CD14-positive monocyte (primary cell): ENCODE measurements at places on chromosomes 11 and 22. TPM values are rescaled to one million over a fixed set of nuclear protein-coding genes. Genes with fewer than 3 reads are reported as not detected.

The GLYAT gene
- polyA plus RNA-seq, result not detected in 2 replicates

The MMP8 gene
- not detected in 2 replicates for polyA plus RNA-seq

The MS4A12 gene
- polyA plus RNA-seq, result not detected

The SLC3A2 gene
- polyA plus RNA-seq, result 189 TPM

DNA sequence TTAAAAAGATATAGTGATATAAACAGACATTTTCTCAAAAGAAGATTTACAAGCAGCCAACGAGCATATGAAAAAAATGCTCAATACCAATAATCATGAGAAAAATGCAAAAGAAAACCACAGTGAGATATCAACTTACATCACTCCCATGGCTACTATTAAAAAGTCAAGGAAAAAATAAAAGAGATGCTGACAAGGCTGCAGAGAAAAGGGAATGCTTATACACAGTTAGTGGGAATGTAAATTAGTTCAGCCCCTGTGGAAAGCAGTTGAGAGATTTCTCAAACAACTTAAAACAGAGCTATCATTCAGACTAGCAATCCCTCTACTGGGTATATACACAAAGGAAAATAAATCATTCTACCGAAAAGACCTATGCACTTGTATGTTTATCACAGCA is 97.1 kb upstream of the CARD18 start:
- DNase-seq, result no peak
- no peaks in the 10 kb centered on the region for H3K36me3 ChIP-seq
- no peak overlapping the region for H3K4me3 ChIP-seq
- no peak overlapping the region for H3K27ac ChIP-seq
- H3K27me3 ChIP-seq, result no peaks in the 10 kb centered on the region

- H3K4me3 ChIP-seq, result no peak overlapping the region
- no peak overlapping the region for H3K27ac ChIP-seq
- H3K27me3 ChIP-seq, result no peaks in the 10 kb centered on the region
- H3K36me3 ChIP-seq, result no peaks in the 10 kb centered on the region
- H3K4me1 ChIP-seq, result no peaks in the 10 kb centered on the region
These were observed 31.3 kb downstream of the SERPINH1 start for GRCh38 chr11:75593286-75593915.

- H3K4me1 ChIP-seq, result no peaks in the 10 kb centered on the region
- H3K27me3 ChIP-seq, result no peaks in the 10 kb centered on the region
- no peak for DNase-seq
- no peak overlapping the region for H3K4me3 ChIP-seq
These were observed 90.6 kb downstream of the MPPED1 start for GRCh38 chr22:43502306-43502874.

DNA sequence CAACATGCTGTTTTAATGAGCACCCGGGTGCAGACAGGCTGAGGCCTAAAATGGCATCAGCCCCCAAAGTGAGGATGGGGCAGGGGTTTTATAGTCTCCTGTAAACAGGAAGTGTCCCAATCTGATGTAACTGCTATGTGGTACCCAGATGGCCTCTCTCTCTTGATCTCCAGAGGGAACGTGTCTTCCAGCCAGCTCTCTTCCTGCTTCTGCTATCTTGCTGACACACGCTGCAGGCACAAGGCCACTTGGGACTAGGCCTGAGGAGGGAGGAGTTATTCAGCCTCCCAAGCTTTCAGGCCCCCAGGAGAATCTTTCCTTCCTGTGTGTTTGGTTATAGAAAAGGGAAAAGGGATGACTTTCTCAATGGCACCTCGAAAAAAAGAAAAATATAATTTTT is 11.4 kb upstream of the VSTM5 start:
- H3K27ac ChIP-seq, result no peak overlapping the region
- H3K4me3 ChIP-seq, result no peak overlapping the region
- no peaks in the 10 kb centered on the region for H3K36me3 ChIP-seq
- no peaks in the 10 kb centered on the region for H3K27me3 ChIP-seq
- no peak for DNase-seq
